Lung (tissue), 17 donors: ENCODE measurements at places on chromosomes 2 and 18.

DNA sequence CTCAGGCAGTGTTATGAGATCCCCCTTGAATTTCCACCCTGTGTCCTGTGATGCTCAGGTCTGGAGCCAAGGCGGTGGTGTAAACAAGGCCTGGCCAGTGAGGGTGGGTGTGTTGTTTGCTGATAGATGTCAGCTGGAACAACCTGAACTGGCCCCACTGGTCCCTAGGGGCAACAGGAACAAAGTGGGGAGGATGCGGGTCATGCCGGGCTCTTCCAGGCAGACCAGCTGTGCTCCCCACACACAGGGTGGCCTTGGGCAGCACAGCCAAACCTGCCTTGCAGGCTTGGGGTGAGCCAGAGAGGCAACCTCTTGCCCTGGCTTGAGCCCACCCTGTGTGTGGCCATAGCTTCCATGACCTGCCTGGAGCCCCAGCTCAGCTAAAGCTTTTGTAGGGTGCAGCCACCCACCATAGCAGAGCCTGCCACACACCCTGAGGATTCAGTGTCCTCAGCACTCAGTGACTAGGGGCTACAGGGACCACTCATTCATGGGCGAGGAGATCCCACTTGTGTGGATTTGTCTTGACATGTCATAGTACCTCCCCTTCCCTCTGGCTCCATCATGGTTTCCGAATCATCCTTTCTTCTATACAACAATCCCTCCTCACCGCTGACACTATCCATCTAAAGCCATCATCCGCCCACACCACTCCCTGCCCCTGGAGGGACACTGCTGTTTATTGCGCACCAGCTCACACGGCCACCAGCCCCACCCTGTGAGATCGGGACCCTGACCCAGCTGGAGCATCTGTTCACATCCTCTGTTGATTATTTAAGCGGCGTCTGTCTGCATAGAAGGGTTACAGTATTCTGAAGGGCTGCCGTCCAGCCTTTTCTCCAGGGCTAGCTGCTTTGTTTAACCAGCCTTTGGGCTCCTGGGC is 268.8 kb downstream of the CYP26B1 start:
- no peak for DNase-seq

GRCh38 chr2:119517433-119517832 is 6.8 kb downstream of the SCTR start:
- peak; percentile 39 for DNase-seq

DNA sequence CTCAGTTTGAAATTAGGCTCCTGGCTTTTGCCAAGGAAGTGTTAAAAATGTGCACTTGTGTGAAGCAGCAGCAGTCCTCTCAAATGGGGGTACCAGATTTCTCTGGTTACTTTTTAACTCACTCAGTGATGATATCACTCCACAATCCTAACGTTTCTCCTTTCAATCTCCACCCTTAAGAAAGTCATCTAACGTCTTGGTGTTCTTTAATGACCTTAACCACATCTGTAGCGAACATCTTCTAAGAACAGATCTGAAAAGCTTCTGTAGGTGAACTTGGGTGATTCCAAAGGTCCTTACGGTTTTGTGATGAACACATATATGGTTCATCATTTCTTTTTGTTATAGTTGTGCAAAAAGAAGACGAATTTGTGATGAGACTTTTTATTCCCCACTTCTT is 73.2 kb downstream of the DOCK10 start:
- DNase-seq = no peak

DNA sequence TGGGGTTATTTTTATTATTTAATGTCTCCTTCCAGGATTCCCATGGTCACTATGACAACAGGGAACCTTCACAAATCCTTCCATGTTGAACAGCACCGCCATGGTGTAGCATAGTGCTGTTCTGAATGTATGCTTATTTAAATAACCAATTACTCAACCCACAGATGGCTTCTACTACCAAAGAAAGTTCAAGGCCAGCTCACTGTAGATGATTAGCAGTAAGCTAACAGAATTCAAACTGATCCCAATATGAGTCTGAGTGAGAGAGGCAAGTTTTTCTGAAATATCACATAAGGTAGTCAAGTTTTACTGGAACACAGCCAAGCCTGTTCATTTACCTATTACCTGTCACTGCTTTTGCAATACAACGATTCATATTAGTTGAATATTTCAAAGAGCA is 51.2 kb downstream of the CLASP1 start:
- DNase-seq = no peak

DNA sequence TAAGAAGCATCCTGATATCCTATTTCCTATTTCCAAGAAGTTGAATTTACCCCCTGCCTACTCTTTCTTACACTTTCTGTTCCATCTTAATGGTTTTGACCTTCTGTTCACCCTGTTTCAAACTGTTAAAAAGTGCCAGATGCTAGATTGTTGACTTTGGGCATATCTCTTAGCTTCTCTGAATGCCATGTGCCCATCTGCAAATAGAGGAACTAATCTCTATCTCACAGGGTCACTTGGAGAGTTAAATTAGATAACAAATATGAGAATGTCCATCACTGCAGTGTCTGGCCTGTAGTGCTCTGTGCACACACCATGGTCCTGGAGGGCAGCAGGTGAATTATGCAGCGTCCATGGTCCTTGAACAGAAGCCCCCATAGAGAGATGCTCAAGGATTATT is 83.8 kb downstream of the LRATD1 start:
- DNase-seq = no peak

DNA sequence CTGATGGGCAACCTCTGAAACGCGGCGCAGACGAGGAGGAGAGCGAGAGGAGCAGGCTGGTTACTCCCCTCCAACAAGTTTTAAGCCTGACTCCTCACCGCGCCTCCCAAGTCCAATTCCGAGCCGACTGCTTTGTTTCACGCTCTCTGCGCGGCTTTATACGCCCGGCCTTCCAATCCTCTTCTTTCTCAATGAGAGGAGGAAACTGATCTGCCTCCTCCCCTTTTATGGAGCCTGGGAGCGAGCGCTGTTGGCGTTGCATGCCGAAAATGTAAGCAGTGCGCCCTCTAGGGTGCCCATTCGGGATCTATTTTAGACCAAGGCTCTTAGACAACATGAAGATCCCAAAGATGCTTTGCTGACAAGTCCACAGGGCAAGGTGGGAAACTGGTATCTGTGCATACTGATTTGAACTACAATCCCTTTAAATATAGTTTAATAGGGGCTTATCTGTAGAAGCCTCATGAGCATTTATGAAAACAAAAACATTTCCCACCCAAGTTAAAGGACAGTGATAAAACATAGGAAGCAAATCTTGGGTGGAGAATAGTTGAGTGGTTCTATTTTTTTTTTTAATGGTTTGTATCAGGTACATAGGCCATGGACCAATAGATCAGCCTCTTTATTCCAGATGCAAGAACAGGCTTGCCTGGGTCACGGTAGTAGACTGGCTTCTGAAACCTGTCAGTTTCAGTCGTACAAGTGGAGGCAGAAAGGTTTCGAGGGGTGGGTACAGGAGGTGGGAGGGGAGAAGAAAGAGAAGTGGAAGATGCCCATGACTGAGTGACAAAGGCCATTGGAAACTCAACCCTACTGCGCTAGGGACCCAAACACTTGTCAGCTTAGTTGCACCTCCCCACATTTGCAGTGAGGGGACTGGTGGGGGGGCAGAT is at the start of gene RND3:
RND3 (minus strand) TSS at position 131 of the 893 bp plus-strand sequence. CDS start 250 bp downstream, outside the sequence.
- peak; percentile 98 for DNase-seq
